A673 (cell line): ENCODE measurements at places on chromosomes 11 and 22. TPM values are rescaled to one million over a fixed set of nuclear protein-coding genes. Genes with fewer than 3 reads are reported as not detected.

The TUB gene
- 0.39 and 0.76 TPM in 2 replicates for total RNA-seq

The CYTH4 gene
- total RNA-seq = not detected in 2 replicates

The LRRC74B gene
- not detected in 2 replicates for total RNA-seq

The CSRP3 gene
- not detected in 2 replicates for total RNA-seq

The NLRP14 gene
- total RNA-seq = not detected in 2 replicates

The KRTAP5-11 gene
- not detected in 2 replicates for total RNA-seq

The BACE1-AS gene
- 13.7 and 18.0 TPM in 2 replicates for total RNA-seq

The TP53AIP1 gene
- total RNA-seq = 2.1 and 2.3 TPM in 2 replicates
